ENCODE measurements at places on chromosomes 13 and 19. TPM values are rescaled to one million over a fixed set of nuclear protein-coding genes. Genes with fewer than 3 reads are reported as not detected.

The UGGT2 gene
- 38.8 TPM for total RNA-seq

The CABP5 gene
- not detected for total RNA-seq

The NCR1 gene
- total RNA-seq = not detected

The SACS gene
- 28.0 TPM for total RNA-seq

The ZNF253 gene
- 2.5 TPM for total RNA-seq

The EPSTI1 gene
- total RNA-seq = 0.26 TPM

The PDE4C gene
- total RNA-seq = not detected

The PLEKHA4 gene
- total RNA-seq = 7.6 TPM

The ZNF540 gene
- 0.34 TPM for total RNA-seq
